ENCODE measurements at places on chromosomes 1 and 21.
A peak's percentile ranks its signal among the peaks of the same experiment; 100 is the strongest.

- no peak for DNase-seq
Measured at GRCh38 chr1:87226341-87226760, 102.3 kb upstream of the LMO4 start.

DNA sequence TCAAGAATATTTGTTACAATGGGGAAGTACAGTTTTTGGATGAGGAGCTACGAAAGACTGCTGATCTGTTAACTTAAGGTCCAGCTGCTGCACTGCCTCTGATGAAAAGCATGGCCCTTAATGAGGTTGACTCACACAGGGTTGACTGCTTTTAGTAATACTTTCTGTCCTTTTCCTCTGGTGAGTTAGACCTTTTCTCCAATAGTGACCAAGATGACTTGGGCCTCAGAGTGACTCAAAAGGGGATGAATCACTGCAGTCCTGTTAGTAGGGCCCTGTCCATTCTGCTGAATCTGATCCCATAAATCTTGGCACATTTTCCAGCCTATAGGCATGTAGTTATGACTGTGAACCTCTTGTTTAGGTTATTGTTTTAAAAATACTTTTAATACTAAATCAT is 2.7 kb downstream of the DISP1 start:
- DNase-seq, result no peak

DNA sequence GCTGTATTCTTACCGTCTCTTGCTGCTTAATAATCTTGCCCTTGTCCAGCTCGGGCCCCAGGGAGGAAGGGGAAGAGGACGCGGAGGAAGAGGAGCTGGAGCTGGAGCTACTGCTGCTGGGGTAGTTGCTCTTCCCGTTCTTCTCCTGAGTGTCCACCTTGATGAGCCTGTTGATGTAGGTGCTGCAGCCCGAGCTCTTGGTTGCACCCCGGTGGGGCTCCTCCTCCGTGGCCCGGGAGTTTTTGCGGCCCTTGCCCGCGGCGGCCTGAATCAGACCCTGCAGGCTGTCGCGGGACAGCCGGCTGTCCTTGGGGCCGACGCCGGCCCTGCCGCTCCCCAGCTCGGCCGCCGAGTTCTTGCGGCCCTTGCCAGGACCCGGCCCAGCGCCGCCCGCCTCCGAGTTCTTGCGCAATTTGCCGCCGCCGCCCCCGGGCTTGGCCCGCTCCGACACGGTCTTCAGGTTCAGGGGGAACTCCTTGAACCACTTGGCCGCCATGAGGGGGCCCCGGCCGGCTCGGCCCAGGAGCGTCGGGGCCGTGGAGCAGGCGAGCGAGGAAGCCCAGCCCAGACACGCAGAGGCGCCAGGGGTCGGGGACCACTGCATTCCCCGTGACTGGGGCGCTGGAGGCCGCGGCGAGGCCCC is 475 bp upstream of the TDRD10 start:
- peak; percentile 4 for DNase-seq

DNA sequence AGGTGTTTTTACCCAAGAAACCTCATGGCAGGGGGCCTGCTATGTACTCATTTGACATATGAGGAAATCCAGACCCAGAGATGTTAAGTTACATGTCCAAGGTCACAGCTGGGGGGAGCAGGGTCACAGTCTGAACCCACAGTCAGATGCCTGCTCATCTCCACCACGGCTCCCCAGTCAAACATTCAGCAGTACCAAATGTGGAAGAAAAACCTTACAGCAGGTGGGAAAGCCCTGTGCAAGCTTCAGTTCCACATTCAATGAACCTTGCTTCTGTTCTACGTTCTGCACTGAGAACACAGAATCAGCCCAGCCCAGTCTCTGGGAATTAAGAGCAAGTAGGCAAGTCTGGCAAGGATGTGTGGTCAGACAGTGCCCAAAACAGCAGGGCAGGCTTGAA is 35.2 kb downstream of the LRP8 start:
- no peak for DNase-seq

- peak; percentile 52 for DNase-seq
Measured at GRCh38 chr1:27383039-27383605, at the start of gene CD164L2. CD164L2 (minus strand) TSS chr1:27383333; CDS start chr1:27383239, 94 bp downstream.

DNA sequence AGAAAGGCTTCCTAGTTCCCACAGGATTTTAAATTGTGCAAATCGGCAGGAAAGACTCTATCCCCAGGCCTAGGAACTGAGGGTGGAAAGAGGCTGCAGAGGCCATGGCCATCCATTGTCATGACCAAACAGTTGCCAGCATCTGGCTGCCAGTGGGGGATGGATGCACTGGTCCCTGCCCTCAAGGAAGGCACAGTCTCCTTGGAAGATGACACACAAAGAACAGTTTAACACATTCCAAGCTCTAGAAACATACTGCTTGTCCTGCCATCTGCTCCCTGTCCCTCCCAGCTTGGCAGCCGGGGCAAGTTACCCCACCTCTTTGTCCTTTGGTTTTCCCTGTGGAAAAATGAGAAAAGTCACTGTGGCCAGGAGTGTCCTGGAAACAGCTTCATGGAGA is 83.2 kb downstream of the BCAR3 start:
- no peak for DNase-seq

- no peak for DNase-seq
Measured at GRCh38 chr1:18635891-18636595, 5.4 kb downstream of the PAX7 start.

DNA sequence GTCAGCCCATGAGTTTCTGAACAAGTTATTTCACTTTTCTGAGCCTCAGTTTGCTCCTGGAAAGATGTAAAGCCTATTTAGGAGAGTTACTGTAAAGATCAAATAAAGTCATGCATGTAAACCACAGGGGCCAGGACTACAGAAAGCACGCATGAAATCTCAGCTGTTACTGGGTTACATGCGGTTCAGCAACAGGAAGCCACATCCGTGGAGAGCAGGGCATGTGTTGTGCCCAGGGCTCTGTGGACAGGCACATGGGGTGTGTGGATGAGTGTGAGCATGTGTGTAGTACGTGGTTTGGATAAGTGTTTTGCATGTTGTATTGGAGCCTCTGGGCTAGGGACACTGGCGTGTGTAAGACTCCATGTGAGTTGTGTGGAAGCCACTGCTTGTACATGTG is 2.2 kb upstream of the EPHA2 start:
- no peak for DNase-seq

- peak; percentile 83 for DNase-seq
Measured at GRCh38 chr1:27102707-27103468, 52.0 kb downstream of the SLC9A1 start.
